Astrocyte of the cerebellum (primary cell): ENCODE measurements at places on chromosomes 1 and 21.
A peak's percentile ranks its signal among the peaks of the same experiment; 100 is the strongest.

DNA sequence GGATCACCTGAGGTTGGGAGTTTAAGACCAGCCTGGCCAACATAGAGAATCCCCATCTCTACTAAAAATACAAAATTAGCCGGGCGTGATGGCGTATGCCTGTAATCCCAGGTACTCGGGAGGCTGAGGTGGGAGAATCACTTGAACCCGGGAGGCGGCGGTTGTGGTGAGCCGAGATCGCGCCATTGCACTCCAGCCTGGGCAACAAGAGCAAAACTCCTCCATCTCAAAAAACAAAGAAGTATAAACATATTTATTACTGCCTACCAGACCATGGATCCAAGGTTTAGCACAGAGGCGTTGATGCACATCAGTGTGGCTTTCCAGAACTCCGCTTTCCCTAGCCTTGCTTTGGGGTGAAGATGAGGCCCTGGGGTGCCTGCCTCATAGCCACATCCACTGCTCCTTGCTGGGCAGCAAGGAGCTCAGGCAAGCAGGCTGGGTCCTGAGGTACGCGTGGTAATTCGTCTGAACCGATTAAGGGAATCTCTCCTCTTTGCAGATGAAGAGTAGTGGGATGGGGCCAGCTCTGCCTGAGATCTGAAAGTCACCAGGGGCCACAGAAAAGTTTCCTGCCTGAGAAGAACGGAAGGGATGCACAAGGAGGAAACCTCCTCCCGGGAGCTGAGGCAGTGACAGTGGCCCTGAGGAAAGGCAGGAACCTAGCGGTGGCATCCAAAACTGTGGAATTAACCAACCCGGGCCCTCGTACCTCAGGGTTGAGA lies 52.3 kb upstream of the LBR start:
- no peak for DNase-seq

- no peak for DNase-seq
Measured at GRCh38 chr1:41478118-41478748, 6.2 kb downstream of the EDN2 start.

DNA sequence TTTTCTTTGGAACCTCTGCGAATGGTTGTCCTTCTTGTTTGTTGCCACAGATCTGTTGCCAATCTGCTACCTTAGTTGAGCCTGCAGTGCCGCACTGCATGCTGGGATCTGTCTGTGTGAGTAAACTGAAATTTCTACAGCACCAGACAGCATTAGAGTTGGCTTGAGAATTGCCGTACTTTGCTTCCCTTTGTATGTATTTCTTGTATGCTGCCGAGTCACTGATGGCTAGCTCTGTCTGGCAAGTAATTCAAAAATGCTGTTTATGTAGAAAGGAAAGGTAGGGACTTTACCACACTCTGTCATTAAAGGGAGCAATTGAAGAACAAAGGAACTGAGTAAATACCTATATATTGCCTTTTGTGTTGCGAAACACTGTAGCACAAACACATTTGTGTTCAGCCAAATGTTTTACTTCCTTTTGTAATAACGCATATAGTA lies 857.4 kb downstream of the USP25 start:
- no peak for DNase-seq

GRCh38 chr1:42176902-42177519 lies 12.5 kb upstream of the GUCA2A start:
- peak; percentile 35 for DNase-seq

DNA sequence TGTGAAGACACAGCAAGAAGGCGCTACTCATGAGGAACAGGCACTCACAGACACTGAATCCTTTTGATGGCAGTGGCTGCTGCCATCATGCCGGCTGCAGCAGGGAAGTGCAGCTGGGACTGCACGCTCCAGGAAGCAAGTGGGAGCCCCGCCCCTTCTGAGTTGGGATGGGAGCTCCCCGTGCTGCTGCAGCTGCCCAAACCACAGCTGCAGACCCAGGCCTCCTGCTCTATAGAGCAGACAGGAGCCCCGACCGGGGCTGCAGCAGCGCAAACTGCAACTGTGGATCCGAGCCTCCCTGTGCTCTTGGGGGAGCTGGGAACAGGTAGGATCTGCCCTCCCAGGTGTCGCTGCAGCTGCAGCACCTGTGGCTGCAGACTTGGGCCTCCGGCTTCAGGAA lies 65.2 kb upstream of the MARK1 start:
- DNase-seq, result no peak

- DNase-seq, result no peak
Measured at GRCh38 chr1:235292790-235293189, 35.2 kb downstream of the ARID4B start.

DNA sequence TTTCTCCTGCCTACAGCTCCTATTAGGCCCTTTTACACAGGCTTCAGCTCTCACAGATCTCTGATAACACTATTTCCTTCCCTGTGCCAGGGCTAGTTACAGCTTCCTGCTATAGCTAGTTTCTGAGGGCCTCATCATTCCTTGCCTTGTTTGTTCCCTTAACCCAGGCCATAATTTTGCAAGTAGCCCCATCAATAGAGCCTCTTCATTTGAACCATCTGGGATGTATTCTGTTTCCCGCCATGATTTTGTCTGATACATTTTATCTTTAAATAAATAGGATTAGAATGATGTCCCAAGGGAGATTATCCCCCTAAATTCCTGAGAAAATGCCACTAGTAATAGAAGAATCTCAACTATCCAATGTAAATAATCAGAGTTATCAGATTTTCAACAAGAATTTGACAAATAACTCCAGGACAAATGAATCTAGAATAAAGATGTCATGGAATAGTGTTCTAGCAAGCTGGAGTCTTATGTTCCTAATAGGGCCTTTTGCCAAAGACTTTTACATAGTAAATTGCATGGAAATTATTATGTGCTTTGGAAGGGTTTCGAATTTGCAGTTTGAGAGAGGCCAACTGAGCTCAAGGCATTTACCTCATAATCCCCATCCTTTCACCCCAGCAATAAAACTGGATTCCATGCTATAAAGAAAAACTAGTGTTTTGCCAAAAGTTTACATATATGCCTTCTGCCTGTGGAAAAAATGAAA lies 16.1 kb downstream of the IFT25 start:
- no peak for DNase-seq

DNA sequence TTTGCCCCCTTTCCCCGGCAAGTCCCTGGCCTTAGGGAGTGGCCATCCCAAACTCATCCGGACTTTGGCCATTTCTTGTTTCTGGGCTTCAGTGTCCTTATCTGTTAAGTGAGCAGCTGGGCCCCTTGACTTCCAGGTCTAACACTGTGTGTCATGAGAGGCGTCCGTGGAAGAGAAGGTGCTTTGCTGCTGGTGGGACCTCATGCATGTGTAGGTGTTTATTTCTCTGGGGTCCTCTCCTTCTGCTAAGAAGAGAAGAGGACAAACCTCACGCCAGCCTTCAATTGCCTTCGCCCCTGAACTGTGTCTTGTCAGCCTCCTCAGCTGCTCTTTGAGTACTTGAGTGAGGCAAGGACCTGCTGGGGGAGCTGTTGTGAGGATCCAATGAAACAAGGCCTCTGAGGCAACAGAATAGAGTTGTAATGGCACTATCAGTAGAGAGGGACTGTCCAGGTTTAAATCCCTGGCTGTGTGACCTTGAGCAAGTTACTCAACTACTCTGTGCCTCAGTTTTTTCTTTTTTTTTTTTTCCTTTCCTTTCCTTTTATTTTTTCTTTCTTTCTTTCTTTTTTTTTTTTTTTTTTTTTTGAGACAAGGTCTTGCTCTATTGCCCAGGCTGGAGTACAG lies 72.5 kb downstream of the RUNX3 start:
- no peak for DNase-seq

DNA sequence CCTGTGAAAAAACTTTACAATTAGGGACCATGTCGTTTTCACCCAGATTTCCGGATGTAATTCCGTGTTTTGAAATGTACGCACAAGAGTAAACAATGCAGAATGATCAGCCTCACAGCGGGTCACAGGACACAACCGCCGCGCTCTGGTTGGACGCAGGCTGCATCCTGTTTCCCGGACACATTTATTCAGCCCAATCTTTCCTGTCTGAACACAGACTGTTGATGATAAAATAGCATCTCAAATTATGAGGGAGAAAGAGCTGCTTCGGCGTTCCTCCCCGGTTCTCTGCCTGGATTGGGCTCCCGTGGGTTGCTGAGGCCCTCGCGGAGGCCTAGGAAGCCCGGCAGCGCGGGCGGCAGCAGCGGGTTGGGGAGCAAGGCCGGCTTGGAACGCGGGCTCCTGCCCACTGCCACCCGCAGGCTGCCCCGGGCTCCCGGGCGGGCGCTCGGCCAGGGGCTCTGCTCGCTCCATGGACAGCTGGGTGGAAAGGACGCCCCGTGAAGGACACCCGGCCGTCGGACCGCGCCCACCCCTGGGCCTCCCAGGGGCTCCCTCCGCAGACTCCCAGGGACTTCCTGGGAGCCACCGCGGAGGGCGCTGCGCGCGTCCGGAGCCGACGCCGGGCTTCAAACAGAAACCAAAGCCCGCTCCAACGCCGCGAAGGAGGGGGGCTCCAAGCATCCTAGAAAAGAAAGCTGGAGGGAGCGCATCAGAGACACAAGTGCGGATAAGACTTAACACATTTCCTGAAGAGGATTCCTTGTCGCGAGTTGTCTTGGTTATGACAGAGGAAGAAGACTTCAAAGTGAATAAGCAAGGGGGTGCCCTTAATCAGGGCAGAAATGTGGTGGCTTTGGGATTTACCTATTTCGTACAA lies 122.3 kb downstream of the ESRRG start:
- DNase-seq, result peak; percentile 48

- no peak for DNase-seq
Measured at GRCh38 chr21:44462086-44462833, 7.0 kb downstream of the LRRC3 start.

DNA sequence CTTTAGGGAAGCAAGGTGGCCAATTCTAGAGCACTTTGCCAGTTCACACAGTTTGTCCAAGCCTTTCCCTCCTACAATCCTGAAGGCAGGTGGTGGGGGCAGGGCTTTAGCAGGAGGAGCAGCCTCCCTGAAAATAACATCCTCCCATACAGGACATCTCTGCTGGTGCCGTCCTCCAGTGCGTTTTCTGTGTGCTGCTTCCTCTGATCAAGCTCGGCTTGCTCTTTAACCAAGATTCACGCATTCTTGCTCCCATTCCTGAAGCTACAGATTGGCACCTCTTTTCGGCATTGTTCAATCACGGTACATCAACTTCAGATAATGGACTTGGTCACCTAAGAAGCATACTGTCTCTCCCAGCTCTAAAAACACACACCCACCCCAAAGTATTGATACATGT lies 7.5 kb upstream of the DPT start:
- no peak for DNase-seq

GRCh38 chr21:45074818-45075595 lies 627 bp downstream of the ADARB1 start:
- no peak for DNase-seq

GRCh38 chr1:158122833-158123388 lies 57.8 kb upstream of the CD1D start:
- DNase-seq, result no peak

DNA sequence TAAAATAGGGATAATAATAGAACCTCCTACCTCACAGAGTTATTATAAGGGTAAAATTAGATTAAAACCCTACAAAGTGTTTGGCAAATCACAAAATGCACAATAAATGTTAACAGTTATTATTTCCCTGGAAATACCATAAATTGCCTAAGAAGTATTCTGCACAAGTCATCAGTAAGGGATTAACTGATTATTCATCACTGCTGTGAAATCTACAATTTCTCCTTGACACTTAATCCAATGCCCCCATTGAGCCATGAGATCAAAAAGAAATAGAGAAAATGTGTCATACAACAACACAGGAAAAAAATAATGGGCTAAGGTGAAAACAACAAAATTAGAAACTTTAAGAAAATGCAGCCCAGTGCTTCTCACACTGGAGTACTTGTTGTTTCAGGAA lies 6.7 kb upstream of the SEC16B start:
- DNase-seq, result no peak

- no peak for DNase-seq
Measured at GRCh38 chr1:184891440-184891839, 82.9 kb downstream of the NIBAN1 start.

DNA sequence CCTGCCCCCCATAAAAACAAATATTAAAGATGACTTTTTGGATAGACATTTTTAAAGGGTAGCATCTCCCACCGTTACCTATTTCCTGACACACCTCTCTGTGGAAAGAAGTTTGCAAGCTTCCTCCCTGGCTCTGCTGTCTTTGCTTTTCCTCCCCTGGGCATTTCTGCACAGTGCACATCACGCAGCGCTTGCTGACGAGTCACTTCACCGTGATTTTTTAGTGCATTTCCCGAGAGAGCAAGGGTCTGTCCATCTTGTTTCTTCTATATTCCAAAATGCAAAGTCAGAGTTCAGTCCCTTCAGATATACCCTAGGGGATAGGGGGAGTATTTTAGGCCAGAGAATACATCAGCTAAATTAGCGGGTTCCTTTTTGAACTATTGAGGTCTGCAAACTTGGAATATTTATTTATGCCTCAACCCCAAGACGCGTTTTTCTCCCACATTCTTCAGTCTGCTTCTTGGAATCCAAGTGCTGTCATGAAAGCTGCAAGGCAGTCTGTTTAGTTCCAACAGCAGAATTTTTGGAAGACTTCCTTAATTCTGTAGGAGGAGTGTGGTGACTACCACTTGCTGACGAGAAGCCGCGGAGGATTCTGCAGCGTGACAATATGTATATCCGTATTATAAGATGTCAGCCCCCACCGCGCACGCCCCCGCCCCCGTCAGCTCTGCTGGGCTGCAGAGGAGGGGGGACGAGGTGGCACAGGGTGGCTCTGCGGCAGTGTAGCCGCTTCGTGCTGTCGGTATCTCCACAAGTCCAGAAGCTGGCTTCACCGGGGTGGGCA lies 22.4 kb downstream of the SMYD2 start:
- no peak for DNase-seq

DNA sequence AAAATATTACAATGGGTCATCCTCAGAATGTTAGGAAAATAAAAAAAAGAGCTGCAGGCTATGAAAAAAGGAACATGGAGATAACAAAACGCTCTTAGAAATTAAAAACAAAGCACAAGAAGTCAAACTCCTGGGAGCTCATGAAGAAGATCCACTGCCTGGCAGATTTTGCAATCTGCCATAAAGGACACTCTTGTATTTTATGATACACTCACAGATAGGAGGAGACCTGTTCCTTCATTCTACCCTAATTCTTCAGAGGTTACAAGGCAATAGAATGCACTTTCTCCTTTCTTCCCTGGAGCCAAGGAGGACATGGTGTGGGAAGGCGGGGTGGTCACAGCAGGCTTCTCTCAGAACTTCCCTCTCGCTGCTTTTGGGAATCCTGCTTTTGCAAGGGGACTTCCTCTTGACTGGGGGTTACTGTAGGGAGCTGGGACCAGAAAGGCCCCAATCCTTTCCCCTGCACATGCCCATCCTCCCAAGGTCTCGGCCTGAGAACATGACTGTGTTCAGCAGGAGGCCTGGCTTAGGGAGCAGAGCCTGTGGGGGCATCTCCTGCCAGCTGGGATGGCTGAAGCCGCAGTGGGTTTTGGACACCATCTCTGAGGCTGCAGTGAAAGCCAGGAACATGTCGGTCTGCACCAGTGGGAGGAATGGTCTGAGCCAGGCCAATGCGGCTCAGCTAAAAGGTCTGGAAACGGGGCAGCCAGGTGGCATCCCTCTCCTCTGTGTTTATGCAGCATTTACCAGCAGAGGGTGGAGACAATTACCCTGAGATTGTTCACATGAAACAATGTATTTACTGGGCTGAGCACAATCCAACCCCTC lies 44.8 kb downstream of the GPR161 start:
- peak; percentile 5 for DNase-seq
